Kidney epithelial cell (primary cell): ENCODE measurements at places on chromosomes 7 and 10. TPM values are rescaled to one million over a fixed set of nuclear protein-coding genes. Genes with fewer than 3 reads are reported as not detected.
A peak's percentile ranks its signal among the peaks of the same experiment; 100 is the strongest.

DNA sequence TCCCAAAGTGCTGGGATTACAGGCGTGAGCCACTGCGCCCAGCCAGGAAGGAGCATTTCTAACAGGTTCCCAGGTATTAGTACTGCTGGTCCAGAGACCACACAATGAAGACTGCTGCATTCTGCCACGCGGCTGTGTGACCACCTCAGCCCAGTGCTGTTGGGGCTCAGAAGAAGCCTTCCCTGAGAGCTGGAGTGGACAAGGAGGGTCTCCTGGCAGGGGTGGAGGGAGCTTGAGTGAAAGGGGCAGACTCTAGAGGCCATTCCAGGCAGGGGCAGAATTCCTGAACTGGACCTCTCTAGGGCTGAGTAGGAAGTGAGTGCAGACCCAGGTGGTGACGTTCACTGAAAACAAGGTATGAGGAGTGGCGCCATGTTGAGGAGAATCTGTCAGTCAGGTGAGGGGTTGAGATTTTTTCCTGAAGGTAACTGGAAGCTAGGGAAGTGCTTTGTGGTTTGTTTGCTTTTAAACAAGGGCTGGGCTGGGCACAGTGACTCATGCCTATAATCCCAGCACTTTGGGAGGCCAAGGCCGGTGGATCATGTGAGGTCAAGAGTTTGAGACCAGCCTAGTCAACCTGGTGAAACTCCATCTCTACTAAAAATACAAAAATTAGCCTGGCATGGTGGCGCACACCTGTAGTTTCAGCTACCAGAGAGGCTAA, 67.6 kb downstream of the TACC2 start:
- no peak for DNase-seq

DNA sequence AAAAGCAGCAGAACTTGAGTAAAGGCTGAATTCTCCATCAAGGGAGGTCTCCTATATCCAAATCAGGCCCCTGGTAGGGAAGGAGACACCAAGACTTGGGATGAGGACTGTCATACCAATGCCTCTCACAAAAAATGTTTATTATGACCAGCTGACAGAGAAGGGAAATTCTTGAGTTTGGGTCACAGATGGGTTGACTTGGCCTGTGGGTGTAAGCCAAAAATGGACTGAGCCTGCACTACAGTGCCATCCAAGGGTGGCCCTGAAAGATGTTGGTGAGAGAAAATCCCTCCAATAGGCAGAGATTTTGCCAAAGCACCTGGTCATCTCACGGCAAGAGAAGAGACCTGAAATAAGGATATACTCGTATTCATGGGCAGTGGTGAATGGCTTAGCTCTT, 27.0 kb upstream of the PPIF start:
- no peak for DNase-seq

DNA sequence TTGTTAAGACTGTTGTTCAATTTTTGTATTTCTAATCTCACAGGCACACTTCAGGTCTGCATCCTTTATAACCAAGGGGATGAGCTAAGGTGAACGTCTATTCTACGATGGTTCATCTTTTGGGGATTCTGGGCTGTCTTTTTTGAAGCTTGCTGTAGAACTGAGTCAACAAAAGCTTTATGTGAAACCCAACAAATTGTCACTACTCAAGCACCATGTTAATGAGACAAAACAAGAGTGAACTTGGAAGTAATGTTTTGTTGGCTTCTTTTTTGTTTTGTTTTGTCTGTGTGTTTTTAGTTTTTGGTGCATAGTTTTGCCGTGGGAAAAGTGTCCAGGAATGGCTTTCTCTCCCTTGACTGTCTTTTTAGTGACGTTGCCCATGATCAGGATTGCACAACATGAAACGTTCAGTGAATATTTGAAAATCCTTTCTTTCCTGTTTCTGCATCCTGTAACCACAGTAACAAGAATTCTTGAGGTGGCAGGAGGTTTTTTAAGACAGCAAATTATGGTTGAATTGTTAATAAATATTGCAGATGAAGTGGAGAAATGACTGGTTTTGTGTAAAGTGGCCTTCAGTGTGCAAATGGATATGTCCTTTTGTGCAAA, 65.6 kb downstream of the WIPF3 start:
- DNase-seq: no peak

- DNase-seq: peak; percentile 18
Observed at GRCh38 chr10:95480901-95481491, 80.2 kb downstream of the SORBS1 start.

GRCh38 chr7:80711531-80711930, 73.1 kb downstream of the CD36 start:
- no peak for DNase-seq

DNA sequence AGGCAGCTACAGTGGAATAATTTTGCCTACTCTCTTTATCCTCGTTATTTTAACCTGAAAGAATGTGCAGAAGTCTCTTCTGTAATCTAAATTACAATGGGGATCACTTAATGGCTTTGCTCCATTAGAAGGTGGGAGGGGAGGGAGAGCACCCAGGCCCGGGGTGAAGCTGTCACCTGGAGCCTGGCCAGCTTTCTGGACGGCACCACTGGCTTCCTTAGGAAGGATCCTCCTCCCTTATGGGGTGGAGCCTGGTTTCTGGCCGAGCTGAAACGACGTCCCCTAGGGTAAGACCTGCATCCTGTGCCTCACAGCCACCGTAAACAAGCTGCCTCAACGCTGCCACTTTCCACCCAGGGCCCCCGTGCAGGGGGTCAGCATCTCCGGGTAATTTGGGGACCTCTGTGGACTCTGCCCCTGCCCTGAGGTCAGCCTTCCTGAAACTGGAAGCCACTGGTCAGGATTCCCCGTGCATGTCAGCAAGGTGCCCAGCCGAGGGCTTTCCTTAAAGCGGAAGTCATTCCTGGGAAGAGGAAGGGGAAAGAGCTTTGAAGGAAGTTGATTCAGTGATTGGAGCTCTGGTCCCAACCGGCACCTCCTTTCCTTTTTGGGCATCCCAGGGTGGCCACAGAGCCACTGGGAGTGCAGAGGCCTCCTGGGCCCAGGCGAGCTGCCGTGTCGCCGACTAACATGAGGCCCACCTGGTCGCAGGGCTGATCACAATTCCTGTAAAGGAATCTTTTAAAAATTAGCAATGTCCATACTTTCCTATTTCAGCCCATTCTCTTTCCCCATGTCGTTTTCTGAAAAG, 569.1 kb downstream of the DNAJB6 start:
- DNase-seq: no peak

- DNase-seq: no peak
Observed at GRCh38 chr10:18290651-18291313, 150.6 kb downstream of the CACNB2 start.

- DNase-seq: no peak
Observed at GRCh38 chr10:46545861-46546590, 10.4 kb downstream of the GPRIN2 start.

DNA sequence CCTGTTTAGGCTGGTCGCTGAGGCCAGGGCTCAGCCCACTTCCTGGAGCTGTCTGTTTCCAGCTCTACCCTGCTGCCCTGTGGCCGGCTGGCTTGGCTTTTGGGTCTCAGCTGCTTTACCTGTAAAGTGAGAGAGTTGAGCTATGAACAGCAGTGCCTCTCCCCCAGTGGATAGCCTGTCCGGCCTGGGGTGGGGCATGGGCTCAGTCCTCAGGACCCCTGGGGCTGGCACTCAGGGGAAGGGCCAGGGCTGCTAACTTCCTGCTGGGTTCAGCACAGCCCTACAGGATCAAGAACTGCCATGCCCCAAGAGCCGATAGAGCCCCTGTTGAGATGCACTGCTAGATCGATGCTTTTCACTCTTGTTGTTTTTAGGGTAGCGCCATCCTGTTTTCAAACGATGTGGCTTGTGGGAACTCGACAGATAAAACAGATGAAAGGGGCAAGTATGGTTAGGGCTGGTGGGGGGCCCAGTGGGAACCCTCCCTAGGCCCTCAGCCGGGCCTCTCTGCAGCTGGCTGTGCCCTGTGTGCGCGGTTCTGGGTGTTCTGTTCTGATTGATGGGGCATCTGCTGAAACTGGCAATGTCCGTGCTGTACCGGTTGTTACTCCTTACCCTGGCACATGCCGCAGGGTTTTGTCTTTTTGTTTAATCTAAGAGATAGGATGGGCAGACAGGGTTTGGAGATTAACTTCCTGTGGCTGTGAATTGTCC, 10.0 kb upstream of the SFRP5 start:
- no peak for DNase-seq

GRCh38 chr7:76125560-76125959, 76.1 kb upstream of the SRRM3 start:
- DNase-seq: no peak

DNA sequence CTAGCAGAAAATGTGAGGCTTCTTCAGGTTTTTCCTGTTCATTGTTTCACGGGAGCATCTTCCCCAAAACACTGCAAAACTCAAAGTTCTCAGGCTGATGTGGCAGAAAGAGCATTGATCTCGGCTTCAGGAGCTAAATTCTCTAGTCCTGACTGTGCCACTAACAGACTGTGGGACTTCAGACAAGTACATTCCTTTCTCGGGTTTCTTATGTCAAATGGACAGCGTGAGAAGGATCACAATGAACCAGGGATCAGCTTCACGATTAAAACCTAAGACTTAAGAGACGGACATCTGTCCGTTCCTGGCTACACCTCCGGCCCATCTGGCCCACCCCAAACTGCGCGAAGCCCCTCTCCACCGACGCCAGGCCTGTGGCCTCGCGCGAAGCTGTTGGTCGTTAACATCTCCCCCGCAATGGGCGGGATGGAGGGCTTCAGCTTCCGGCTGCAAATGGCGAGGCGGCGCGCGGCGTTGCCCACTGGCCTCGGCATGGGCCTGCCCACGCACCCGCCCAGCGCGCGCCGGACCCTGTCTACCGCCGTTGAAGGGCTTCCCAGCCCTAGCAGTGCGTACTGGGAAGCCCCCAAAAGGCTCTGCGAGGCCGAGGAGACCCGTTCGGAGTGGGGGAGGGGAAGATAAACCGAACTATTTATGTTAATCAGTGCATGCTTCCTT, 549 bp upstream of the DDX50 start:
- peak; percentile 14 for DNase-seq

DNA sequence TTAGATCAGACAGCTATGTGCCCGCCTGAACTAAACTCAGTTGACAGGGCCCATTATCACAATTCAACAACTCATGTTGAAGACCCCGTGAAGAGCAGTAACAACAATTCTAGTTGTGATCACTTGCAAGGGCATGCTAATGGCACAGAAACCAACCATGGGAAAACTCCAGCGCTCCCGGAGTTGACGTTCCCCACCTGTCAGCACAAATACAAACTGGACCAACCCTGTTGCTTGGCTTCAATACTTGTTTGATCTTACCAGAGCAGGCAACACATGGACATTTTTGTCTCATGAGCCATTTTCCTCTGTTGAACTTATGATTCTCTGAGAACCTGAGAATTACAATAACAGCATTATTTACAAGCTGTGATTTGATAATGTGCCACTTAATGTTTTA, 119.0 kb upstream of the LANCL2 start:
- no peak for DNase-seq

GRCh38 chr7:127807340-127807739, 155.3 kb downstream of the SND1 start:
- DNase-seq: no peak

DNA sequence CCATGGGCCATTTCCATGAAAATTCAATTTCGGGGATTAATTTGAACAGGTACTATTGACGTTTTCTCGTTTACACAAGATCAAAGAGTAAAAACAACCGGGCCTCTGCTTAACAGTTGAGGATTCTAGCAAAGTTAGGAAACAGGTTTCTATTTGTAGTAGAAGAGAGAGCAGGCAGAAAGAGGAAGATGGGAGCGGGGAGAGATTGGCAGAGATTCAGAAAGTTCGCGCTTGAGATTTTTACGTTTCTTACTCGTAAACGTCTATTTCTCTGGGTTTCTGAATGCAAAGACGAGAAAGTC, 571 bp upstream of the VWC2 start:
- no peak for DNase-seq

- no peak for DNase-seq
Observed at GRCh38 chr10:6513476-6513875, 66.6 kb downstream of the PRKCQ start.

DNA sequence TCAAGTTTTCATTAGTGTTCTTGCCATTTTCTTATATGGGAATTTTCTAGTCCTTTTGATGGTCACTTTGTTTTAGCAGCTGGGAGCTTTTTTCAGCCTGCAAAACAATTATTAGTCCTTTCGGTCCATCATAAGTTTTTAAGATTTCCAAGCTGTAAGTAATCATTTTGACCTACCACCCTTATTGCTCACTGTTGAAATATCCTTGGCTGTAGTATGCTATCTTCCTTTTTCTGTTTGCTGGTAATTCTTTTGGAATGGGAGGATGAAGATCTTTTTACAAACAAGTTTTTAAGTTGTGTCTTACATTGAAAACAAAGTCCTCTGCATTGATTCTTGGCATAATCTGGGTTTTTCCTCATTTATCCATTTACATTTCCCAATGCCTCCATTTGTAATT, 24.0 kb downstream of the BZW2 start:
- DNase-seq: no peak

DNA sequence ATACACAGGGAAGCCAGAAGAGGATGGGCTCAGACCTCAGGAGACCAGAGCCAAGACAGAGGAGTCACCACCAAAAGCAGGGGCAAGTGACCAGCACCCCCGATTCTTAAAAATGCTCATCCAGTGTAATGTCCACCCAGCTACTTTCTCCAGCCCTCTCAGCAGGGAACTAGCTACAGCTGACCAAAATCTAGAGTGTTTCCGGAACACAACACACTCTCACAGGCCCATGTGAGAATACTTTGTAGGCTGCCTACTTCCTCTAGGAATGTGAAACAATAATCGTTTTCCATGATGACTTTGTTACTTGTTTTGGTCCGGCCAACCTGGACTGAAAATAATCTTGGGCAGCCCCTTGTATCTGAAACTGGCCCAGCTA, 14.5 kb downstream of the PSAP start:
- DNase-seq: no peak

The FLNC gene
- 243 and 267 TPM in 2 replicates for total RNA-seq

The SEMA3C gene
- 84.8 and 113 TPM in 2 replicates for total RNA-seq

The TPK1 gene
- 3.8 and 4.0 TPM in 2 replicates for total RNA-seq

The BAIAP2L1 gene
- 32.5 and 38.8 TPM in 2 replicates for total RNA-seq

The LRRC61 gene
- 63.4 and 70.8 TPM in 2 replicates for total RNA-seq

The KLF14 gene
- total RNA-seq: 0.07 TPM in 1 of 2 replicates, not detected in the other

The CRCP gene
- total RNA-seq: 34.2 and 38.5 TPM in 2 replicates

The TLL2 gene
- total RNA-seq: 2.2 and 2.8 TPM in 2 replicates

The SLC26A5 gene
- total RNA-seq: 0.07 TPM in 1 of 2 replicates, not detected in the other

The WEE2 gene
- not detected in 2 replicates for total RNA-seq
